ENCODE measurements at places on chromosomes 3 and 15.

GRCh38 chr3:145696011-145696410, 465.0 kb downstream of the PLOD2 start:
- no peak for DNase-seq

DNA sequence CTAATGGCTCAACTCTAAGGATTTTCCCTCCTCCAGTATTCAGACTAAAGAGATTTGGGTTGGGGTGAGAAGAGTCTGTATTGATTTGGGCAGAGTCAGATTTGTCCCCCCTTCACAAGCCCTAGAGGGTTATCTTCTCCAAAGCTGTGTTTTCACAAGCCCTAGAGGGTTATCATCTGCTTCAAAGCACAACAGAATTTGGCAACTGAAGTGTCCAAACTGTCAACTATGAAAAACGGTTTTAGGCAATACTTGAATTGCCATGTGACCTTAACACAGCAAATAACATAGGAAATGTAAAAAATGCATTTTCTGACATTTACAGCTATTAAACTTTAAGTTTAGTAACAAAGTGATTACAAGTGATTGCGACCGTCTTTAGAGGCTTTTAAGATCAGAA, 119.9 kb downstream of the IMPG2 start:
- no peak for DNase-seq

DNA sequence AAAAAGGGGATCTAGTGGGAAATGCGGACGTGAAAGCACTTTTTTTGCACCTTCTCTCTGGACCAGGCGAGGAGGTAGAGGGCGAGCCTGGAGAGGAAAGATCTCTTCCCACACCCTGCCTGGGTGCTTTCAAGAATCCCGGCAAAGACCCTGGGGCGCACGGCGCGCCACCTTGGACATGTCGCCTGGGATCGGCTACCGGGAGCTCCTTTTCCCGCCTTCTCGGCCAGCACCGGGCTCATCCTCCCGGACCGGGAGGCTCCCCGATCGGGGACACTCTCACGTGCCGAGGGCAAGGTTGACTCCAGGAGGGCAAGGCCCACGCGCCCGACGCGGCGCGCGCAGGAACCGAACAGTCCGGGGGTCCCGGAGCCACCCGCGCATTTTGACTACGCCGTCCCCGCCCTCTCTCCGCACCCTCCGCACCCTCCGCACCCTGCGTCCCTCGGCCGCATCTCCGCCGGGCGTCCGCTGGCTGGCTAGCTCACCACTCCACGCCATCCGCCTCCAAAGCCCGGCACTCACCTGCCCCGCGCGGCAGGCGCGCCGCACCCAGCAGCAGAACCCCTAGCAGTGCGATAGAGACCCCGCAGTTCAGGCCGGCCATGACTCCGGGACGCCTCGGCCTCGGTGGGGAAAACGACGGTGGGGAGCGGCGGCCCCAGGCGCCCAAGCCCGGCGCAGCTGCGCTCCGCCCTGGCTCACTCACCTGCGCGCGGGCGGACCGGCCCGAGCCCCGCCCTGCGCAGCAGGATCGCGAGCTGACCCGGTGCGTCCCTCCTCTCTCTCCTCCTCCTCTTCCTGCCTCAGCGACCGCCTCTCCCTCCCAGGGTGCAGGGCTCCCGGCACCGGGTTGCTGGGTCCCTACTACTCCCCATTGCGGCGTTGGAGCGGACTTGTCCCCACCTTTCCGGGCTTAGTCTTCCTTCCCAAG, at the start of gene CDCP1:
TSS of gene CDCP1 (minus strand) at position 698 of the 934 bp plus-strand sequence. CDS start at position 607, 91 bp downstream.
- no peak for DNase-seq

DNA sequence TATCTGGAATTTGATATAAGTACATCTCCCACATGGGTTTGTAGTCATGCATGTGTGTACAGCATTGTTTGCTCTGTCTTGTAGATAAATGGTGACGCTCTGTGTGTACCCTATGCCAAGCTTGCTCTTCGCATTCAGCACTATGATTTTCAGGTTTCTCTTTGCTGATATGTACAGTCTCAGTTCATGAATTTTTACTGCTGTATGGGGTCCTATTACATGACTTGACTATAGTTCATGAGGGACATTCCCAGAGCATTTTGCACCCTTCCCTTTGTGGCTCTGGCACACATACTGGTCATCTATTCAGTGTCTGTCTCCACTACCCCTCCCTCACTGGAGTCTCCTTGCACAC, 132.7 kb downstream of the EEFSEC start:
- DNase-seq = no peak

- DNase-seq = no peak
Observed at GRCh38 chr3:55189359-55189801, 261.5 kb upstream of the LRTM1 start.
